ENCODE measurements at places on chromosomes 1 and 21.
A peak's percentile ranks its signal among the peaks of the same experiment; 100 is the strongest.

GRCh38 chr1:212585210-212585609, 23.4 kb upstream of the ATF3 start:
- DNase-seq: no peak

GRCh38 chr1:2045468-2046173, 4.6 kb upstream of the PRKCZ start:
- DNase-seq: no peak

DNA sequence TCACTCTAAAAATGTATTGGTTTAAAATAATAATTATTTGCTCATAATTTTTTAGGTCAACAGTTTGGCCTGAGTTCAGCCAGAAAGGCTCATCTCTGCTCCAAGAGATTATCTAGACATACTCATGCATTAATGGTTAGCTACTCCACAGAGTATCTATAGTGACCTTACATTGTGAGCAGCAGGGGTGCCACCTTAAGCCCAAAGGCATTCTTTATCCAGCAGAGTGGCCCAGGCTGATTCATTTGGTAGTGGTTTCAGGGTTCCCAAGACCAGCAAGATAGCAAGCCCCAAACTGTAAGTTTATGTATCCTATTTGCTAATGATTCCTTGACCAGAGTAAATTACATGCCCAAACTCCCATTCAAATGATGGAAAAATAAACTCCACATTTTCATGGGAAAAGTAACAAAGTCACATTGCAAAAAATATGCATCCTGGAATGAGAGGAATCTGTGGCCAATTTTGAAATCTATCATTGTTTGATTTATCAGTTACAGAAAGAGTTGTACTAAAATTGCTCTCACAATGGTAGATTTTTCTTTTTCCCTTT, 182.6 kb upstream of the KCNK2 start:
- no peak for DNase-seq

GRCh38 chr1:76006234-76006633, 68.3 kb upstream of the ST6GALNAC3 start:
- DNase-seq: no peak

GRCh38 chr1:106846656-106847055, 209.8 kb upstream of the PRMT6 start:
- DNase-seq: no peak

- peak; percentile 89 for DNase-seq
Observed at GRCh38 chr21:41879190-41879998, at the start of gene PRDM15. Gene PRDM15 (minus strand): TSS chr21:41879344. CDS start chr21:41860363, 18,981 bp downstream.

DNA sequence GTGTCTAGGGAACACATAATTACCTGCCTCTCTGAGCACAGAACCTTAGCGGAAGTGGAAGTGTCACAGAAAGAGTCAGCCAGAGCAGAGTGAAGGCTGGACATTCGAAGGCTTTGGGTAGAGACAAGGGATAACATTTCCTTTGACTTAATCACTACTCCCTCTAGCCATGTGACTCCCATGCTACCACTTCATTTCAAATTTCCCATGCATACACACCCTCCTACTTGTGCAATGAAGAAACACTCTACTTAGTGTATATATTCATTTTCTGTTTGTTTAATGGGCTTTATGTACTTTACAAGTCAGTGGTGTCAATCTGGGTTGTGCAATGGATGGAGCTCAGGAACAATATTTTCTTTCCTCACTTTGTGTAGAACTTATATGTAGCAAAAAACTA, 6.9 kb downstream of the ANKRD35 start:
- DNase-seq: no peak

DNA sequence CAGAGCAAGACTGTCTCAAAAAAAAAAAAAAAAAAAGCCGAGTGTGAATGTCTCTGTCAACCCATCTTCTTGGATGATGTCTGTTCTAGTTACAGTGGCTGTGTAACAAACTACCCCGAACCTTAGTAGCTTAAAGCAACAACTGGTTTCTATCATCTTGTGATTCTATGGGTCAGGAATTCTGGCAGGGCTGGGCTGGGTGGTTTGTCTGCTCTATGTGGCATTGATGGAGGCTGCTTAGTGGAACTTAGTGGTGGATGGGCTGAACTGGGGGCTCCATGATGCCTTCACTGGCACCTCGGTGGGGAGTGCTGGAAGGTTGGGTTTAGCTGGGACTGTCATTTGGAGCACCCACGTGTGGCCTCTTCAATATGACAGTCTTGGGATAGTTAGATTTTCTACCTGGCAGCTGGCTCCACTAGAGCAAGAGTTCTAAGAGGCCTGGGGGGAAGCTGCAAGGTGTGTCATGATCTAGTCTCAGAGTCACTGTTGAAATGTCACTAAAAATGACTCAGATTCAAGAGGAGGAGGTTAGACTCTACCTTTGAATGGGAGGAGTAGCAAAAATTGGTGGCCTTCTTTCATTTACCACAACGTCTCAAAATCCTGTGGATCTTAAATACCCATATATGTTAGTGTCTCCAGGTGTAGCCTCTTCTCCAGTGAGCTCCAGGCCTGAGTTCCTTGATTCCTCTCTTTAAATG, 18.6 kb downstream of the ACOT11 start:
- DNase-seq: no peak

GRCh38 chr21:29299046-29299915, 559 bp downstream of the BACH1 start:
- DNase-seq: no peak

- DNase-seq: no peak
Observed at GRCh38 chr1:164589408-164589807, 30.4 kb downstream of the PBX1 start.

DNA sequence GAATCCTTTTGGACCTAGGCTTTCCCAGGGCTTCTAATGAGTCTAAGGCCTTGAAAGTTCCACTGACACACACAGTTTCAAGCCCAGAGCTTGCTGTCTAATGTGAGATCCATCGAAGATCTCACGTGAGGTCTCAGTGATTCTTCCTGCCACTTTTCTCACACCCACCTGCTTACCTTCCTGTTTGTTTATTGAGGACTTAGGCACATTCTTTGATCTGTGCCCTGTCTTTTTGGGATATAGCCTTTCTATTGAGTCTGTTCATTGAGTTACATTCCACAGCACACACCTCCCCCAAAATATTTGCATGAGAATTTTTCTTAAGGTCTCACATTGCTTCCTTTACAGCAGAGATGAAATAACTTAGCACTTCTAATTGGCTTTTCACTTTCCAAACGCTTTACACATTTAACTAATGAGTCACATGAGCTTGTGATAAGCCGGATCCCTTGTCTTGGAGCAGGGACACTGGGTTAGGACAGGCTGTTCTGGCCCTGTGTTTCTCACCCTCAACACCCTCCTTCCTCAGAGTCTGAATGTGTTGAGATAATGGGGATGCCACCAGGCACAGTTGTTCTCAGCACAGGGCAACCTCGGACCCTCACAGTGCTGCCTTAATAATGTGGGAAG, 288.3 kb downstream of the TM2D1 start:
- DNase-seq: no peak

GRCh38 chr1:152757747-152758146, at the start of gene KPRP:
Gene KPRP (plus strand): TSS chr1:152758025. CDS start chr1:152759589, 1,564 bp downstream.
- no peak for DNase-seq

All from GM19239 (cell line).